Stimulated activated CD4-positive, alpha-beta T cell treated with anti-CD3 and anti-CD28 coated beads, Interleukin-15, amount 100 ng/mL, for 1 hour (primary cell): ENCODE measurements at places on chromosomes 1 and 21.

GRCh38 chr1:20429296-20429695, 56.7 kb downstream of the CAMK2N1 start:
- DNase-seq = no peak

GRCh38 chr1:160394673-160395072, 5.7 kb upstream of the VANGL2 start:
- DNase-seq = no peak

DNA sequence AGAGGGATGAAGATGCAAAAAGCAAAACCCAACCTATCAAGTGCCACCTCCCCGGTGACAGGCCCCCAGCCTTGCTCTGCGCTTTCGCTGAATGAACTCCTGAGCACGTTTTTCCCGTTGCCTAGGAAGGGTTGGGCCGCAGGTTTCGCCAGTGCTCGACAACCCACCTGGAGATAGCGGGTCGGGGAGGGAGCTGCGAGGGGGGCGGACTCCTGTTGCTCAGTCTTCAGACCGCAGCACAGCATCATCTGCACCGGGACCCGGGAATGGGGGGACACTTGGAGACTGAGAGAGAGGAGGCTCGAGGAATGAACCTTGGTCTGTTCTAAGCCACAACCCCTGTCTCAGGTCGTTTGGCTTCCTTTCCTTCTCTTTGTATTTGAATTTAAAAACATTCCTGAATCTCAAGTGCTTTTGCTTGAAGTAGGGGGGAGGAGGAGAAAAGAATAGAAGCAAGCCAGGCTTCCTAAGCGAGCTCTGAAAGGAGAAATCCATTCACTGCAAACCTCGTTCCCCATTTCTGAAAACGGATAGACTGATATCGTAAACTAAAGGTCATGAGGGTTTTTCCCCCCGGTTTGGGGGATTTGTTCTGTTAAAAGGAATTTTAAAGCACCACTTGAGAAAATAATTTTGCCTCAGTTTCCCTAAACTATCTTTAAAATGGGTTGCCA, 1.2 kb downstream of the AK5 start:
- DNase-seq = peak; percentile 16

DNA sequence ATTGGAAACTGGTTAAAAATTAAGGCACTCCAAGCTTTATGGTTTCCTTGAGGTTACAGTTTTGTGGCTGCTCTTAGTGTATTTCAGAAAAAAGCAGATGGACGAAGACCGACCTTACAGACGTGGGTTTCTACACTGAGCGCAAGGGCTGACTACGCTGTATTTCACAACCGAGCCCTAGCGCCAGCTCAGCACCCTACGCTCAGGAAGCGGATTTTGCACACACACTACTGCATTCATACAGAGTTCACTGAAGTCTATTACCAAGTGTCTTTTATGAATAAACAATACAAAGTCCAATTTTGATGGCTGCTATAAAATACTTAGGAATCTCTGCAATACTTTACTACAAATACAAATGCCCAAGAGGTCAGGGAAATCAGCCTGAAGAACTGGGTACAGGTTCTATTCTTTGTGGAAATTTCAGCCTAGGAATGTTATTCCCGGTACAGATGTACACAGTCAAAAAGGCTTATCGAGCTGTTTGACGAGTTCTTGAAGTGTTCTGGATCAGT, 23.8 kb downstream of the PTTG1IP start:
- DNase-seq = no peak

DNA sequence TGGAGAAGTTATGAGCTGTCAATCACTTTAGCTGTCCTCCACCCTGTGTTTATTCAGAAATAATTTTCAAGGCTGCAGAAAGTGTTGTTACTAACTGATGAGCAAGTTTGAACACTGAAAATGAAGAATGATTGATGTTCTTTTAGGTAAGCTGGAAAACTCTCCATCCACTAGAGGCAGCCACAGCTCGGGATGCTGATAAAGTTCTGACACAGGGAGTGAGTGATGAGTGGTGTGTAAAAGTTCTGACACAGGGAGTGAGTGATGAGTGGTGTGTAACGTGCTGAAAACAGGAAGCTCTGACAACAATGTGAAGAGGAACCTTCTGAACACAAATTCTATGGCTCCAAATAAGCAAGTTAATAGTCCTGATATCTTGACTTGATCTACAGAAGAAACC, 197.5 kb upstream of the PTBP2 start:
- DNase-seq = no peak

- DNase-seq = no peak
Measured at GRCh38 chr1:193270996-193271395, 84.6 kb upstream of the B3GALT2 start.

DNA sequence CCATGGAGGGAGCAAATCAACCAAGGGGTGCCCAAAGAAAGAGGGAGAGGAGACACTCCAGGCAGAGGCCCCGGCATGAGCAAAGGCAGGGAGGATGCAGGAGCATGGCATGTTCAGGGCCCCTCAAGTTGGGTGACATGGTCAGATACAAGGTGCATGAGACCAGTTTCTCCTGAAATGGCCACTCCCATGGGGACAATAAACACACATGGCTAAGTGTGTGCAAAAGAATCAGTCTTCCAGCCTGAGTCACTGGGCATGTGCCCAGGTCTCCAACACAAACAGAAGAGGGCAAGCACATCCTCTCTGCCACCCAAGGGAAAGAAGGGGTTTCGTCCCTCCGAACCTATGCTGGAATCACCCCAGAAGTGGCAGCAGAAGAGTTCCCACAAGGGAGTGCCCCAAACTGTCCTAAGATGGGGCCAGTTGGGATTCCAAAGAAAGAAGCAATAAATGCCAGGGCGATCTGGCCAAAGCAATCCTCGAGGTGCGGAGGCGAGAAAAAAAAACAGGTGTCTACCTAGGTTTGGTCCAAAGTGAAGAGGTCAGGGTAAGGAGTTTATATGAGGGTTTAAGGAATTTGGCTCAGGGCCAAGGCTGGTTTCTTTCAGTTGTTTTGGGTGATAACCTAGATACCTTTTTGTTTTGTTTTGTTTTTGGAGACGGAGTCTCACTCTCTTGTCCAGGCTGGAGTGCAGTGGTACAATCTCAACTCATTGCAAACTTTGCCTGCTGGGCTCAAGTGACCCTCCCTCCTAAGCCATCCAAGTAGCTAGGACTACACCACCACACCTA, 13.2 kb downstream of the CASP9 start:
- DNase-seq = no peak

GRCh38 chr1:67627906-67628305, 57.1 kb upstream of the GADD45A start:
- DNase-seq = no peak

DNA sequence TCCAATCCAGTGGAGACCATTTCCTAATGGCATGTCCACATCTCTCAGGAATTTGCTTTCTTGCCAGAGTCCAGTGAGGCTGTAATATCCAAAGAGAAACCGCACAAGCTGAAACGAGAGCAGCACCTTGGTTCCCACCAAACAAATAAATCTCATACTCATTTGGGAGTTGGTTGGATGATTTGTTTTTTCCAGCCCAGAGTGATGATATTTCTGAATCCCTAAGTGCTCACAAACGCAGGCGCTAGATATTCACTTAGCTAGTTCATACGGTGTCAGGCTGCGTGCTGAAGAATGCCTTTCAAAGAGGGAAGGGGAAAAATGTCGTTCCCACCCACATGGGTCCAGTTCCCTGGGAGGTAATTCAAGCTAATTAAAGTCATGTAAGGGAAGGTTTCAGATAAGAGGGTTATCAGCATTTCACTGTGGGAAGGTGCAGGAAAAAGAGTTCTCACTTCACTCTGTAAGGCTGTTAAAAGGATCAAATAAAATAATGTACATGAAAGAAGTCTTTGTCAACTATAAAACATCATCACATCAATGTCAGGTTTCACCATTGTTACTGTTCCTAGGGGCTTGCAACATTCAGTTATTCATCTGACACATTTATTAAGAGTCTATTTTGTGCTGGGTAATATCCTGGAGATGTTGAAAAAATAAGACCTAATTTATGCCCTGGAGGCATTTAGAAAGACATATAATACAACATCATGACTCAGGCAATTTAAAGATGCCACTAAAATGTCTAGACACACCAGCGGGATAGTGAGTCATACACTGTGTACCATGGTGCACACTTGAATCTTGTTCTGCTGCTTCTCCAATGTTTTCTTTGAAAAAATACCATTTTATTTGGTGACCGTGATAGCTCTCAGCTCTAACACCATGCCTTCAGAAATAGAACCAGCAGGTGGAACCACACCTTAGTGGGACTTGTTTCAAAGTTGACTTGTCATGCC, 19.3 kb downstream of the DPT start:
- no peak for DNase-seq

GRCh38 chr1:52404975-52405338, 555 bp downstream of the PRPF38A start:
- no peak for DNase-seq

DNA sequence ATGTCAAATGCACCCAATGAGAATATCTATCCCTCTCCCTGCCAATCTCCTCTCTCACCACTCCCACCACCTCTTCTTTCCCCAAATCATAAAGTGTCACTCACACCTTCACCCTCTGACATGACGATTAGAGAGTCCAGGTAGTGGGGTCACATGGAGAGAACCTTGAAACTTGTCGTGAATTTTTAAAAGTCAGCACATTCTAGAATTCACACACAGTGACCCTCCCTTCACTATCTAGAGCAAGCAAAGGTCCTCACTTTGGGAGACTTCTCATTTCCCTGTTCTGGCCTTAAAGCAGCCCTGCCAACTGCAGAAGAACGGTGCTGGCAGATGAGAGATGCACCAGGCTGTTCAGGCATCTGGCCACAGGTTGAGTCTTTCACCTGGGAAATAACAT, 61.9 kb downstream of the CD34 start:
- no peak for DNase-seq

GRCh38 chr1:176765608-176766007, 302.6 kb downstream of the PAPPA2 start:
- DNase-seq = no peak

GRCh38 chr1:4611563-4612341, 42.7 kb upstream of the AJAP1 start:
- DNase-seq = no peak

DNA sequence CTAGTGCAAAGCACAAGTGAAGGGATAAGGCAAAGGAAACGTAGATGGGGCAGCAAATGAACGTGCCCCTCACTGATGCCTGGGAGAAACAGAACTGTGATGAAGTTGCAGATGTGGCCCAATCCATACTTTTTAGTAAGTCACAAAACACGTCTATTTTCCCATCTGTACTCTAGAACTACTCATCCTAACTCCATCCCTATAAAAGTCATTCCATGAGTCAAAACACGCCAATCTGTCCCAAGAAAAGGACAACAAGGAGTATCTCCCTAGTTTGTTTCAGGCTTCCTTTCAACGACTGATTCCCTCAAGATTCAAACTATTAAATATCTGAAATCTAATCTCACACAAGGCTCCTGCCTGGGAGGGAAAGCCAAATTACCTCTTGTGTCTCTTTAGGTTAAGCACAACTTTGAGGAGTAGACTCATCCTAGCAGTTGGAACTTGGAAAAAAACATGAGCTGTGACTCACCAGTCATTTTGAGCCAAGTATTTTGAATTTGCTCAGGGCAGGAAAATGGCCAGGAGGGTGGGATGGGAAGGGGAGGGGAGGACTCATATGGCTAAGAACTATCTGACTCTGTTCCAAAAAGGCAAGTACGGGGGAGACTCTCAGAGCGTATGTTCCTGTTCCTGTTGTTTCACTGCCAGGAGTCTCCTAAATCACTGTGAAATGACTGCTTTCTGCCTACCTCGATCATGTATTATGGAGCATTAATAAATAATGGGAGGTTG, 214.5 kb upstream of the CAMK1G start:
- DNase-seq = no peak

DNA sequence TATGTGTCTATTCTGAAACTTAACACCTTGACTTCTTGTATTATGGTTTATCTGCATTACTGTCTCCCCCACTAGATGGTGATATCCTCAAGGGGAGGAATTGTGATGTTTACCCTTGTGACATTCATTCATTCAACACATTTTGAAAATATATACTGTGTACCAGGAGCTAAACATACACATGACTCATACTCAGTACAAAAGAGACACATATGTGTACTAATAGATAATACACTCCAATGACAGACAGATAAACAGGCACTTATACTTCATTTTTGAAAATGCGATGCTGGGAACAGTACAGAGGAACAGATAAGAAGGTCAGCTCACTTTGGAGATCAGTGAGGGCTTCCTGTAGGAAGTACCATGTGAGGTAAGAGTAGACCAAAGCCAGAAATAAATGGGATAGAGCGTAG, 8.9 kb upstream of the RAB3GAP2 start:
- no peak for DNase-seq

- DNase-seq = no peak
Measured at GRCh38 chr1:108646265-108646647, 14.6 kb downstream of the HENMT1 start.

DNA sequence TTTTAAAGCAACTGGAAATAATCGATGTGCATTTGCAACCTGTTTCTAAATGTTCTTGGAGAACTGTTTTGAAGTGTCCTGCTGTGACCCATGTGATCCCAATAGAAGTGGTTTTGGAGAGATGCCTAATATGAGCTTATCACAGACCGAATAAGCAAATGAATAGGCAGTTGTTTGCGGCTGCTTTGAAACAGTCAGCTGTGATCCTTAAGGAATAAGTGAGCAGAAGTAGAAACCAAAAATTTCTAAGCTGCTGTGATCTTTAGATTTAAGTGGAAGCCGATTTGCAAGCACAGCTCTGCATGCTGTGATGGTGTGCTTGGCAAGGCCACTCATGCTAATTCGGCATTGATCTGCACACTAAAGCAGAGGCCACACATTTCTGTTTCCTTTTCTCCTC, 329.5 kb upstream of the DUSP10 start:
- DNase-seq = no peak

GRCh38 chr1:196678510-196678884, 26.7 kb downstream of the CFH start:
- no peak for DNase-seq

- DNase-seq = no peak
Measured at GRCh38 chr1:6137758-6138157, 42.4 kb downstream of the CHD5 start.

GRCh38 chr1:79074975-79075374, 68.4 kb upstream of the ADGRL4 start:
- DNase-seq = no peak

- DNase-seq = no peak
Measured at GRCh38 chr1:36696261-36696940, 213.7 kb upstream of the CSF3R start.

GRCh38 chr21:45640888-45641479, 2.5 kb upstream of the PCBP3 start:
- DNase-seq = no peak

GRCh38 chr1:244918421-244919319, 54.3 kb upstream of the HNRNPU start:
- peak; percentile 59 for DNase-seq

- DNase-seq = no peak
Measured at GRCh38 chr1:2564815-2565374, 8.7 kb downstream of the TNFRSF14 start.

- peak; percentile 37 for DNase-seq
Measured at GRCh38 chr21:43866659-43867331, 1.8 kb downstream of the AGPAT3 start.

- DNase-seq = no peak
Measured at GRCh38 chr1:224435318-224435763, 744 bp upstream of the WDR26 start.

- DNase-seq = no peak
Measured at GRCh38 chr1:59693406-59693805, 121.3 kb upstream of the HOOK1 start.
